ENCODE measurements at places on chromosomes 4 and X.

- no peak for DNase-seq
Observed at GRCh38 chr4:185201977-185202962, 1.5 kb downstream of the CFAP97 start.

DNA sequence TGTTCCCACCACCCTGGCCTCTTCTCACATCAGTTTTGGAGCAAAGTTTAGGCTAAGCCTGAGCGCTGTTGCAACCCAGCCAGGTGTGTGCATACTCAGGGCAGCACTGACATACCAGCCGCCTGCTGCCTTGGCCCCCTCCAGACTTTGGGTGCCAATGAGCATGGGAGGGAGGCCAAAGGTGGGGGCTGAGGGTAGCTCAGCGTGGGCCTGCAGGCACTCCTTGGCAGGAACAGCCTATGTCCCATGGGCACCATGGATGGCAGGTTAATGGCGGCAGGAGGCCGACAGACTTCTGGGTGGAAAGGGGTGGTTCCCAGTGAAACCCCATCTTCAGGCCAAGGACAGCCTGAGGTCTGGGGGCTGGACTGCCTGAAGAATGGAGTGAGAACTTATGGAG, 462.2 kb downstream of the ADGRL3 start:
- DNase-seq = no peak

DNA sequence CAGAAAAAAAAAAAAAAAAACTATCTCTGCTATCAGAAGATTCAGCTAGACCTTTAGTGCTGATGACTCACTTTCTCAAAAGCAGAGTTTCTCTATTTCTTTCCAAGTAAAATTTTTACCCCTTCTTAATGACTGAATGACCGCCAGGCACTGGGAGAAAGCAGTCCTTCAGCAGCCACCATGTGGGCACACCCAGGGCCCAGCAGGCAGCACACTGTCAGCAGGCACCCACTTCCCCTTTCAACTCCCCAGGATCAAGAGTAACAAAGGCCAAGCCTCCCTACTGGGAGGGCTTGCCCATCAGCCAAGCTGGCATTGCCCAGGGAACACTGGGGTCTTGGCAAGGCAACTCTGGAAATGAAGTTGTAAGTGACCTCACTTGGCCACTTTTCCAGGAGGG, 201.9 kb upstream of the MAMLD1 start:
- DNase-seq = no peak

- no peak for DNase-seq
Observed at GRCh38 chrX:13474164-13474516, 95.3 kb upstream of the EGFL6 start.

DNA sequence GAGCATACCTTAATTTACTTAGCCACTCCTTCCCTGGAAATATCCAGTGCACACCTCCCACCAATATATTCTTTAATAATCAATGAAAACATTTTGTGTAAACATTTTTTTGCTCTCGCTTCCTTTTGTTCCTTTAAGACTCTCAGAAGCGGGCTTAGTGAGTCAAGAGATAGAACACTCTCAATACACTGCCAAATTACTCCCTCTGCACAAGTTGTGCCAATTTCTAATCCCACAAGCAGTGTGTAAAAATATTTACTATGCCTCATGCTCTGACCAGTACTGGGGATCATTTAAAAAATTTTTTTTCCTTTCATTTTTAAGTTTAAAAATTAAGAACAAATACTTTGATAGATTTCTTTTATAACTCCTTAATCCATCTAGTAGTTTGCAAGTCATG, 5.1 kb downstream of the MORF4L2 start:
- DNase-seq = no peak

- no peak for DNase-seq
Observed at GRCh38 chrX:130139474-130140201, 26.0 kb downstream of the AIFM1 start.

GRCh38 chr4:37393889-37394288, 149.3 kb downstream of the NWD2 start:
- no peak for DNase-seq

GRCh38 chrX:68820476-68821110, 8.2 kb upstream of the EFNB1 start:
- no peak for DNase-seq

- DNase-seq = peak; percentile 73
Observed at GRCh38 chrX:10173331-10173900, 16.6 kb downstream of the CLCN4 start.

DNA sequence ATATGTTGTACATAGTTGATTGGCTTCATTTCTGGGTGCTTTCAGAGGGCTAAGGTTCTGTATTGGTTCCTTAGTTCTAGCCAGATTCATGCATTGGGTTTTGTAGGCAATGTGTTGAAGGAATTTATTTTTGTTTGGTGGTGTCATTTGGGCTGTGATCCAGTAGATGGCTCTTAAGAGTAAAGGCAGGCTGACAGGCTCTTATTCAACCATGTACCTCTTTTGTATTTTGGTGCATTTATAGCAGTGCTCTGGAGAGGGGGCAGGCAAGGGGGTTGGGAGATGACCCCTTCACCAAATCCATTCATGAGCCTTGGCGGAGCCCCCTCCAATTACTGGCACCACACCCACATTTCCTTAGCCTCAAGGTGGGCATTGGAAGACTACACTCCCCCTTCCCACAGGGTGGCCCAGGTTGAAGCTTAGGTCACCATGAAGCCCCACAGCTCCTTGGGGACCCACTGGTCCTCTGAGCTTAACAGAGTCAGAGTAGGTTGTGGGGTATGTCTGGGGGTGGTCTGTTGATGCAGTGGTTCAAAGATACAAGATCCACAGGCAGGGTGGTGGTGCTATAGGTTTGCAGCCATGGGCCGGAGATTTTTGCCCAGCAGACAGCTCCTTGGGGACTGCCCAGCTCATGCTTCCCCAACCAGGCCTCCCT, 143.0 kb upstream of the GNPDA2 start:
- no peak for DNase-seq

- no peak for DNase-seq
Observed at GRCh38 chr4:77619408-77619807, 13.8 kb downstream of the CXCL13 start.

- peak; percentile 22 for DNase-seq
Observed at GRCh38 chr4:124322234-124323065, 390.1 kb downstream of the ANKRD50 start.

- DNase-seq = no peak
Observed at GRCh38 chr4:87239821-87240220, 19.4 kb upstream of the KLHL8 start.

- DNase-seq = peak; percentile 83
Observed at GRCh38 chrX:13223868-13224567, 95.8 kb downstream of the ATXN3L start.

DNA sequence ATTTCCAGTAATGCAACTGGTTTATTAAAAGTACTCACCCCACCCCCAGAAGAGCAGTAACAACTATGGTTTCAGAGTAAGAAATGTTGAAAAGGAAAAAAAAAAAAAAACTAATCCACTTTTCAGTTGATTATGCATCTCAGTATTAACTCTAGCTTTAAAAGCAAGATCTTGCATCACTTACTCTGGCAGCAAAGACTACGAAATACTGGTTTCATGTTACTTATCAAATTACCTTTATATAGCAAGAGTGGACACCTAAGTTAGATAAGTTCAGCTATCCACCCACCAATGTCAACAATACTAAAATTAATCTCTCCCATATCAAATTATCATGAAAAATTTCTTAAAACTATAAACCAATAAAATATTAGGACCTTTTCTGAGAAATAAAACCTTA, 105.0 kb downstream of the ABCB7 start:
- DNase-seq = no peak

DNA sequence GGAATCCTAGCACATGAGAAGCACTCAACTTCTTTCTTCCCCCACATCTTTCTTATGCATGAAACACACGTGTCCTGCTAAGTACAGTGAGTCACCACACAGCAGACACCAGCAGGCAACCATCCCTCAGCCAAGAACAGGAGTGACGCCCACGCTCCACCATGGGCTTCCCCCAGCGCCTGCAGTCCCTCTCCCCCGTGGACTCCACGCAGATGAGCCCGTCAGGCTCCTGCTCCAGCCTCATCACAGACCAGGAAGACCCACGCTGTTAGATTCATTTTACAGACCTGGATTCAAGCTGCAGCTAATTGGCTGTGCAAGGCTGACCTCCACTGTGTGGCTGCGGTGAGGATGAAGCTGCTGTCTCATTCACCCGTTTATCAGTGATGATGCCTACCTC, 16.7 kb downstream of the HMX1 start:
- no peak for DNase-seq

DNA sequence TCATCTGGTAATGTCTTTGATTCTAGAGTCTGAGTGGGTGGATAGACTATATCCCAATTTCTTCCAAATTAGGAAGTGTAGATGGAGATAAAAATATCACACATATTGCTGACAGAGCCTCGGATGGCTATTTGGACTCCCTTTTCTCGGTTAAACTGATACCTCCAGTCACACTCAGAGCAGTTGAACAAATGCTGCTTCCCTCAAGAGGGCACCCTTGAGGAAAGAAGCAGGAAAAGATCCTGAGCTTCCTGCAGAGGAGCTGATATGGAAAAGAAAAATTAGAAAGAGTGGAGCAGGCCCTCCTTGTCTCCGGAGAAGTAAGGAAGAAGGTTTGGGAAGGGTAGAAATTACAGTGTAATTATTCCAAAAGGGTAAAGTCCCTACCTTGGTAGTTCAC, 96.2 kb upstream of the CCSER1 start:
- DNase-seq = peak; percentile 1

DNA sequence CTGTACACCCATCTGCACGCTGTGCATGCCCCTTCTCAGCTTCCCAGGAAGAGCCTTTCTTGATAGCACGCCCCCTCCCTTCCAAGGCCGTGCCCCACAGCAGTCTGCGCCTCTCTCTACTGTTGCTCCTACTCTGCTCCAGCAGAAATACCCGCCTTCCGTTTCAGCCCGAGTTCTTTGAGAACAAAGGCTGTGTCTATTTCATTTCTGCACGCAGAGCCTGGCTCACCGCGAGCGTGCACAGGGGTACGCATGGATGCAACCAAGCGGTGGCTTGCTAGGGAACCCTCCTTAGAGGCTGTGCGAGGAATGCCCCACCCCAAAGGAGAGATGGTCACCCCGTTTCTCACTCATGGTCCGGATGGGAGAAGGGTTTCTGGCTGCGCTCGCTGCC, 485 bp downstream of the AADAT start:
- peak; percentile 35 for DNase-seq

DNA sequence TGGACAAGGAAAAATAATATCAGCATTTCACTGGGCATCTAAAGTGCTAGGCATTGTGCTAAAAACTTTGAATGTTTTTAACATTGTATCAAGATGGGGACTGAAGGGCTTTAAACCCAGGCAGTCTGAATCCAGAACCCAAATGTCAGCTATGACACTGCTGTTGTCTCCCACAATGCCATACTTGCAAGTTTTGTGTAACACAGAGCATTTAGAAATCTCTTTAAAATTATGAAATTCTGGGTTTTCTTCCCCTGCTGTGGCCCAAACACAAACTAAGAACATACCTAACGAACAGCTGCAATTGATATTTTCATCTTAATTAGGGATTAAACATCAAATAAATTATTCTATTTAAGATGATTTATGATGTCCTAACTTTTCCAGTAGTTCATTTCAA, 66.8 kb upstream of the LSM6 start:
- no peak for DNase-seq

- no peak for DNase-seq
Observed at GRCh38 chrX:110563282-110563681, 204.6 kb downstream of the RTL9 start.

- no peak for DNase-seq
Observed at GRCh38 chrX:7606039-7606652, 236.8 kb upstream of the VCX start.

GRCh38 chrX:129661369-129661768, 6.6 kb upstream of the APLN start:
- no peak for DNase-seq

GRCh38 chr4:88998001-88998400, 59.0 kb downstream of the FAM13A start:
- no peak for DNase-seq

GRCh38 chr4:168248176-168248710, 70.3 kb downstream of the DDX60 start:
- DNase-seq = no peak

DNA sequence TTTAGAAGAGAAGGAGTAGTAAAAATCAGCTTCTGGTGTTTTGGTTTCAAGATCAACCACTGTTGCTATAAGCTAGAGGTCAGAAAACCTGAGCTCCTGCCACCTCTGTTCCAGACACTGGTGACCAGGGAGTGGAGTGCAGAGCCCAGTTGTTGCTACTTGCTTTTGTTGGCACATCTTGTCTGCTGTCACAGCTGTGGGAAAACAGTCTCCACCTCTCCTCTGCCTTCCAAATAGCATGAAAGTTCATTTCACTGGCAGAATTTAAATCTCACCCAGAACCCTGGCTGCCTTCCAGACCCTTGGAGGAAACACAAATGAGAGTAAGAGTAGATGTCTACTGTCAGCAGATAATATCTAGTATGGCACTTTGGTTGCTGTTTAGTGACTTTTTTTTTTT, 297.5 kb upstream of the KLF3 start:
- no peak for DNase-seq

DNA sequence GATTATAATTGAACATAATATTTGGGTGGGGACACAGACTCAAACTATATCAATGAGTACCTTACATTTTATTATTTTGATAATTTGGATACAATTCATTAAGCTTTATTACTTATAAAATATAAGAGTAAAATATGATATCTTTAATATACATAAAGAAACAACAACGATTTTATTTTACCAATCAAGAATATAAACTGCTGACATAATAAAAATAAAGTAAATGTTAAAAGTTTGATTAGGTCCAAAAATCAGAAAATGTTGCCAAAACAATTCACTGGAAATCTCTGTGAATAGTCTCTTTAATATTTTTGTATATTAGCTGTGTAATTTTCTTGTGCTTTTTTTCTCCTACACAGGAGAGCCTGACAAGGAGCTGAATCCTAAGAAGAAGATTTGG, 21.4 kb downstream of the GIMD1 start:
- no peak for DNase-seq

DNA sequence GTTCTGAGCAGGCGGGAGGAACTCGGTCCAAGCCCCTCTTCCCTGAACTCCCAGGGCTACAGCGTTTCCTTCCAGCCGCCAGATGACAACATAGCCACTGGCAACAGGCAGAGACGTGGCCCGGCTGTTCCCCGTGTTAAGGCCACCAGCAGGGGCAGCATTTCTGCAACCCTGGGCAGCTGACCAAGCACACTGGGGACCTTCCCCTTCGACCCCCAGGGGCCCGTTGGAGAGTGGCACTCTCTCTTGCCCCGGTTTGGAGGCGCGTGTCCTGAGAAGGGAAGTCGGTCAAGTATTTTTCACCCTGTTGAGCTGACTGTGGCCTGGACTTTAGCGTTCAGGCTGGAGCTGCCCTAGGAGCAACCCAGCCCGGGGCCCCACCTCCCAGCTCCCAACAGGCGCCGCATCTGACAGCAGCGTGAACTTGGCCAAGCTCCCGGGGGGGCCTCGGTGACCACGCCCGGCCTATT, 37.6 kb downstream of the ZBTB49 start:
- DNase-seq = no peak

DNA sequence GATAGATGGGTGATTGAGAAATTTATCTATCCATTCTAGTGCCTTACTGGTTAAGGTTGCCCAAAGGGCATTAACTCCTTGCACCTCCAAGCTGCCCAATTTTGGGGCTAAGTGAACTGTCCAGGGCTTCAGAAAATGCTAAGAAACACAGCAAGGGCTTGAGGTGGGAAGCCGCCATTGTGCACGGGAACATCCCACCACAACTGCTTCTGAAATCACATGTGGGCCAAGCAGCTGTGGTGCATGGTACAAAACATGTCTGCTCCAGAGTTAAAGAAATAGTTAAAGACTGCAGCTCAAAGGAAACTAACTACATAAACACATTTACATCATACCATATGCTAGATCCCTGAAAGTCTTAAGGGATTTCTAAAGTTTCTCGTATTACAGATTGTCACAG, 144.3 kb upstream of the NDST3 start:
- DNase-seq = no peak

- DNase-seq = no peak
Observed at GRCh38 chr4:41122775-41123174, 91.6 kb downstream of the APBB2 start.

Measured in HTR-8/SVneo (cell line).